ENCODE measurements at places on chromosomes 16 and 17.

- DNase-seq, result no peak
These were observed 21.8 kb downstream of the ABCA5 start for GRCh38 chr17:69305177-69305576.

DNA sequence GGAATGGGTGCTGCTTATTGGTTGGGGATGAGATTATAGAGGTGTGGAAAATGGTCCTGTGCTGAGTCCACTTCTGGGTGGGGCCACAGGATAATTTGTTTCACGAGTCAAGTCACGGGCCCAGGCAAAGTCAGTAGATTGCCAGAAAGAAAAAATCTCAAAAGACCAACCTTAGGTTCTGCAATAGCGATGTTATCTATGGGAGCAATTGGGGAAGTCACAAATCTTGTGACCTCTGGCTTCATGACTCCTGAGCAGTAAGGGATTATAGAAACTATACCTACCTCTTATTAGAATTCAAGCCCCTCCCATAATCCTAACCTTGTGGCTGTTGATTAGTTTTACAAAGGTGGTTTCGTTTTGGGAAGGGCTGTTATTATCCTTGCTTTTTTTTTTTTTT is 31.4 kb downstream of the WWP2 start:
- DNase-seq, result no peak

- DNase-seq, result no peak
These were observed 16.9 kb downstream of the SCN4A start for GRCh38 chr17:63955791-63956190.

DNA sequence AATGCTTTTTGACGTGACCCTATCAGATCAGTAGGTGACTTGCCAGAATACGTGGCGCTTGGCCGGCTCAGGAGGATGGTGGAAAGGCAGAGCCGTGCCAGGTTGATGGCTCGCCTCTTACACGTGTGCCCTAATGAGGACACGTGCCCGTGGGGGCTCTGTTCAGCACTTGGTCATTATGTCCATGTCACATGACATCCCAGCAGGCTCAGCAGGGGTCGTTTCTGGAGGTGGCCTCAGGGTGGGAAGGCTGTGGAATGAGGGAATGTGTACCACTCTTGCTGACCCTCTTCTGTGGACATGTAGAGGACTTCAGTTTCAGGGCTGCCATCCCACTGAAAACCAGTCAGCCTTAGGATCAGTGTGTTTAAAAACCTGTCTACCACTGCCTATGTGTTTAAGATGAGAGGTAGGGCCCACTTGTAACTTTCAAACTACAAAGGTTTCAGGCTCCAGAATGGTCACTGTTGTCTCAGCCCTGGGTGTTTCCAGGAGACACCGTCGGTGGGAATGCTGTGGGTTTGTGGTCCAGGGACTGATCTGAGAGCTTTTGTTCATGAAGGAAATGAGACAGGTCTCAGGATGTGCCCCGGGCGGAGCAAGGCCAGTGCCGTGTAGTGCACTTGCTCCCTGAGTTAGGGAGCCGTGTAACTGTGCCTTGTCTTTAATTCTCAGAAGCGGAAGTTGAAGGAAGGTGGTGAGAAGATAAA is 12.1 kb downstream of the UBN1 start:
- DNase-seq, result no peak

- DNase-seq, result no peak
These were observed 55.3 kb downstream of the NUP88 start for GRCh38 chr17:5364156-5364555.

DNA sequence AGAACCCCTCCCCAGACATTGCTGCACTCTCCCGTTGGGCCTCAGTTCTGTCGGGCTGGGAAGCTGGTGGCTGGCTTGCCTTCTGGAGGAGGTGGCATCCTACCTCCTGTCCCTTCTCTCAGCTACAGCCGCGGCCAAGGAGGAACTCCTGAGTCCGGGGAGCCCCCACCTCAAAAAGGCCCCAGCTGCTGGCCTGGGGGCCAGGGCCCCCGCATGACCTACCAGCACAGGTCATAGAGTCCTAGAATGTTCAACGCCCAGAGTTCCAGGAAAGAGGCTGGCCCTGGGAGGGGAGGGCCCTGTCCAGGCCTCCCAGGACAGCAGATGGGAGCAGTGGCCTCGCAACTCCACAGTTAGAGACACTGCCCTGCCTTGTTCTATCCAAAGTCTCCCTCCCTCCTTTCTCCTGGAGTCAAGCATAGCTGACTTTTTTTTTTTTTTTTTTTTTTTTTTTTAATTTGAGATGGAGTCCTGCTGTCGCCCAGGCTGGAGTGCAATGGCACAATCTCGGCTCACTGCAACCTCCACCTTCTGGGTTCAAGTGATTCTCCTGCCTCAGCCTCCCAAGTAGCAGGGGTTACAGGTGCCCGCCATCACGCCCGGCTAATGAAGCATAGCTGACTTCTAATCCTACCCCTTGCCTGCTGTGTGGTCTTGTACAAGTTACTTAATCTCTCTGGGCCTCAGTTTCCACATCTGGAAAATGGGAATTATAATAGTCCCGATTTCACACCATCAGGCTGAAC is 7.1 kb downstream of the CARHSP1 start:
- DNase-seq, result no peak

DNA sequence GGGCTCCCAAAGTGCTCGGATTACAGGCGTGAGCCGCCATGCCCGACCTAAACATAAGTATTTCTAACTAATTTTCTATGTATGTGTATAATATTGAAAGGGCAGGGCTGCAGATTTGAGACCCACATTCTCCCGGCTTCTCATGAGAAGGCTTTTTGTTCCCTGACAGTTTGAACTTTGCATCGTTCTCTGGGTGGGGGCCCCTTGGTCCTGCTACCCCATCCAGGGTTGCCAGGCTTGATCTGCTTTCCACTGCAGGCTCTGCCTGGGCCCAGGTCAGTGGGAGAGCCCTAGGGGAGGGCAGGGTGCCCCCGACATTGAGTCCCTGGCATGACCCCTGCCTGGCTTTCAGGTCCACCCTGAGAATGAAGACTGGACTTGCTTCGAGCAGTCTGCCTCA is 32.3 kb downstream of the SEC14L5 start:
- DNase-seq, result no peak

DNA sequence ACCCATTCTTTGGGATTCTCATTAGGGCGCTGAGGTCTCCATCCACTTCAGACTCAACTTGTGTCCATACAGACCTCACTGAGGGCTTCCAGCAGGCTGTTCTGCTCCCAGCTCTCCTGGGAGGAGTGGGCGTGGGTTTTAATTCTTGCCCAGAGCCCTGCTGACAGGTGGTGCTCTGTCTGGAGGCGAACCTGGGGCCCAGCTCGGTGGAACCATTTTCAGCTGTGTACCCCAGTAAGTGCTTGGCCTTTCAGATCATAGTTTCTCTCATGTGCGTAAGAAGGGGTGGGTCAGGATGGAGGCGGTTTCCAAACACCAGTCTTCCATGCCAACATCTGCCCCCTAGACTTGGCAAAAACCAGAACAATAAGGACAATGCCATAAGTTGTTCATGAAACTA is 21.4 kb upstream of the NKD1 start:
- no peak for DNase-seq

DNA sequence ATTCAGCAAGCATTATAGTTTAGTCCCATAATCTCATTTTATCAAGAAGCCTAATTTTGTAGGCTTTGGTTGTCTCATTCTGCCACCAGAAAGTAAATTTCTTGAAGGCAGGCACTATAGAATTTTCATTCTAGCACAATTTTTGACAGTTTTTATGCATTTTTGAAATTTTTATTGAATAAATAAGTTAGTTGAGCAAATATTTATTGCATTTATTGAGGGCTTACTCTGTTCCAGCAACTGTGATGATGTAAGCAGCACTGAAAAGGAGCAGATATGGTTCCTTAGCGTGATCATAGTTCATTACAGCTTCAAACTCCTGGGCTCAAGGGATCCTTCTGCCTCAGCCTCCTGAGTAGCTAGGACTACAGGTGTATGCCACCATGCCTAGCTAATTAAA is 34.2 kb downstream of the PPM1E start:
- no peak for DNase-seq

DNA sequence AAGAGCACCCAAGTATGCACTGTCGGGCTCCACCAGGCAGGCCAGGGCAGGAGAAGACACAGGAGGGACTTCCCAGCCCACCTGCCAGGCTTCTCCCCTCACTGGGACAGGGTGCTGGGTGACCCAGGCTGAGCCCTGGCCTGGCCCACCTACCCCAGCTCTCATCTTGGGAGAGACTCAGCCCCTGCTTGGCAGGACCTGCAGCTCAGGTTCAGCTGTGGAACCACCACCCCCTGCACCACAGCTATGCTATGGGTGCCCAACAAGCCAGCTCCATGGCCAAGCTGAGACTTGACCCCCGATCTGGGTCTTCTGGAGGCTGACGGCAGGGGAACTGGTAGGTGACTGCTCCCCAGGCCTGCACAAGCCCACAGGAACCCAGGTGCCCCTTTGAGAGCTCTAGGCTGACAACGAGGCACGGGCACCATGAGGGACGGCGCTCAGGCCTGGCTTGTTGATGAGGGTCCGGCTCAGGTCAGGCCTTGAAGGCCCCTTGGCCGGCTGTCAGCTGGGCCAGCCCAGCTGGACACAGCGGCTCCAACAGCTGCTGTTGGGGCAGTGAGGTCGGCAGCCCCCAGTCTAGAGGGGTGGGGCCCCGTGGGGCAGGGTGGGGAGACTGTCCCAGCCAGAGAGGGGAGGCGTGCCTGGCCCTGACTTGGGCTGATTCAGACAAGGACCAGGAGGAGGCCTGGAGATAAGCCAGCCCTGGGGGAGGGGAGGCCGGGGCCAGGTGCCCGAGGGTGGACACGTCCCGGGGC is 4.6 kb downstream of the RPUSD1 start:
- no peak for DNase-seq

DNA sequence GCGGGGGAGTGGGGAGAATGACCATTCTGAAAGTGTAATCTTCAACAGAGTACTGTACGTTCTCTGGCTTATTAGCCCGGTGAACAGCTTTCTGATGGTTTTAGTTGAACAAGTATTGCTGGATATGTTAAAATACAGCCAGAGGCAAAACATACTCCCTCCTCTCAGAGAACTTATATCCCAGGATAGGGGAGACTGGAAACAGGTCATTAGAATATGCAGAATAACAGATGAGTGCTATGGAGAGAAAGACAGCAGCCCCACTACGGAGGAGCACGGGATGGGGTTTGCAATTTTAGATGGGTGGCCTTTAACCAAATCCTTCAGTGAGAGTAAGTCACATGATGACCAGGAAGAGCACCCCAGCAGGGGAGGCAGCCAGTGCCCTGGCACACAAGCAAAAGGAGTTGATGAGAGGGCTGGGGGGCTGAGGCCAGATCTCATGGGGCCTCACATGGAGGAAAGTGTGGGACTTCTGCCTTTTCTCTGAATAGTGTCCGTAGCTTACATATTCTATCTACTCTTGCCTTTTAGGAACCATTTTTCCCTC is 43.1 kb upstream of the SEC14L1 start:
- no peak for DNase-seq

DNA sequence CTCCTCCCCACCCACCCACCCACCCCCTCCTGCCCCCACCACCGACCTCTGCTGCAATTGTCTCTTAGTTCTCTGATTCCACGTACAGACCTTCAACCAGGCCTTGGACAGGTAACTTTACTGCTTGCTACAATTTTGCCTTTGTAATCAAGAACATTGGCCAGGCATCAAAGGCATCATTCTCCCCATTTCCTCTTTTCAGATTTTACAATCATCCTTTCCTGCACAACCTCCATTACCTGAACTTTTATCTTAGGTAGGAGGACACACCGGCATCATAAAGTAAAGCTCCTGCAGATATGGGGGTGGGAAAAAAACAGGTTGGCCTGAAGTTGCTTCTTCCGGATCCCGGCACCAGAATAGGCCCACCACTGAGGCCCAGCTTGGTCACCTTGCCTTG is 25.7 kb upstream of the SUPT4H1 start:
- no peak for DNase-seq

- no peak for DNase-seq
These were observed 4.0 kb downstream of the SRRM2 start for GRCh38 chr16:2756288-2757015.

- peak; percentile 78 for DNase-seq
These were observed 1.4 kb upstream of the MATCAP1 start for GRCh38 chr16:67184995-67185650.

- DNase-seq, result peak; percentile 23
These were observed 13.5 kb upstream of the DYNLRB2 start for GRCh38 chr16:80527297-80527696.

DNA sequence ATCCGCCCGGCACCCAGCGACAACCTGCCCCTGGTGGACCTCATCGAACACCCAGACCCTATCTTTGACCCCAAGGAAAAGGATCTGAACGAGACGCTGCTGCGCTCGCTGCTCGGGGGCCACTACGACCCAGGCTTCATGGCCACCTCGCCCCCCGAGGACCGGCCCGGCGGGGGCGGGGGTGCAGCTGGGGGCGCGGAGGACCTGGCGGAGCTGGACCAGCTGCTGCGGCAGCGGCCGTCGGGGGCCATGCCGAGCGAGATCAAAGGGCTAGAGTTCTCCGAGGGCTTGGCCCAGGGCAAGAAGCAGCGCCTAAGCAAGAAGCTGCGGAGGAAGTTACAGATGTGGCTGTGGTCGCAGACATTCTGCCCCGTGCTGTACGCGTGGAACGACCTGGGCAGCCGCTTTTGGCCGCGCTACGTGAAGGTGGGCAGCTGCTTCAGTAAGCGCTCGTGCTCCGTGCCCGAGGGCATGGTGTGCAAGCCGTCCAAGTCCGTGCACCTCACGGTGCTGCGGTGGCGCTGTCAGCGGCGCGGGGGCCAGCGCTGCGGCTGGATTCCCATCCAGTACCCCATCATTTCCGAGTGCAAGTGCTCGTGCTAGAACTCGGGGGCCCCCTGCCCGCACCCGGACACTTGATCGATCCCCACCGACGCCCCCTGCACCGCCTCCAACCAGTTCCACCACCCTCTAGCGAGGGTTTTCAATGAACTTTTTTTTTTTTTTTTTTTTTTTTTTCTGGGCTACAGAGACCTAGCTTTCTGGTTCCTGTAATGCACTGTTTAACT is 1.0 kb downstream of the NOG start:
- no peak for DNase-seq

DNA sequence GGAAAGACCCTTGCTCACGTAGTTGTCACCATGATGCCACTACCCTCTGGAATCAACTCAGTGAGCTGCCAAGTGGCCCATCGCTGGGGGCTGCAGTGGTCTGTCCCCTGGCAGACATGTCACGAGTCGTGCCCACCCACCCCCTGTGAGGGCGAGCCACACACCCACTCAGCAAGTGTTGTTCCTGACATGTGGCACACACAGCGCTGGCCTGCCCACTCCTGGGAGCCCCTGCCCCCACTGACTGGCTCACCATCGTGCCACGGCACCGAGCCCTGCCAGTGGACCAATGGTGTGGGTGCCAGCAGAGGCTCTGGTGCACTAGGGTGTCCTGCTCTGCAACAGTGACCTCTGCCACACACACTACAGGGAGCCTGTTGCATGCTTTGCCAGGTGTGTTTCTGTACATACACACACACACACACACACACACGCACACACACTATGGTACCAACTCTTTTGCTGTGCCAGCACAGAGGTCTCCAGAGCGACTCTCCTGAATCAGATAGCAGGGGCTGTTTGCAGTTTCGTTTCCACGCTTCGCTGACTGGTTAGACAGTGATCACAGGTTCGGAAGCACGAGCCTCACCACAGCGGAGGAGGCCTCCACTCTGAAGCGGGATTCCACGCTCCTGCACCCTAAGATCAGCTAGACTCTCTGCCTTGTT is 7.7 kb downstream of the RTN4RL1 start:
- DNase-seq, result no peak

Data from activated CD4-positive, alpha-beta T cell treated with anti-CD3 and anti-CD28 coated beads, Interleukin-2, amount 50 U/mL, for 4 hours (primary cell).